ENCODE measurements at places on chromosomes 3 and 15.

DNA sequence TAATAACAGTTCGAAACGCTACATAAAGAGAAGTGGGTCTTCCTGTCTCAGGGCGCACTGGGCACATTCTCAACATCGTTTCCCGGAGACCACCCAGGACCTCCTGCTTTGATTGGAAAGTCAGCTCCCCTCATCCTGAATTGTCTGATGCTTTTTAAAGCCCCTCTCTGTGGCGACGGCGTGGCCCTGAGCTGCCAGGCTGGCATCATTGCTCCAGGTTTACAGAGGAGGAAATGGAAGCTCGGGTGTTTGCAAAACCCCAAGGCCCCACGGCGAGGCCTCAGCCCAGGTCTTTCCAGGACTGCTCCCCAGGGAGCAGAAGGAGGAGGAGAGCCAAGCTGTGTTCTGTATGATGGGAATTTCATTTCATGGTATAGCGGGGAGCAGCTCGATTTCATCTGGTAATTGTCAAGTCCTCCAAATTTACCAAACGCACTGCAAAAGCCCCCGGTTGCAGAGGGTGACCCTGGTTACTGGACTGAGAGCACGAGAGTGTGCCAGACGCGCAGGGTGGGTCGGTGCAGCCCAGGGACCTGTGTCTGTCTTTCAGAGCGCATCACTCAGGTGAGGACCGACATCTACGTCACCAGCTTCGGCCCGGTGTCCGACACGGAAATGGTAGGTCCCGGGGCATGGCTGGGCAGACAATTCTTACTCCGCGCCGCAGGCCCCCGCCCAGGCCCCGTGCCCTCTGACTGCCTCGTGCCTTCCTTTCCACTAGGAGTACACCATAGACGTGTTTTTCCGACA lies 15.9 kb downstream of the GABRA5 start:
- H3K36me3 ChIP-seq, result no peaks in the 10 kb centered on the region
- no peak overlapping the region for H3K4me3 ChIP-seq
- H3K4me1 ChIP-seq, result no peaks in the 10 kb centered on the region
- DNase-seq, result no peak

DNA sequence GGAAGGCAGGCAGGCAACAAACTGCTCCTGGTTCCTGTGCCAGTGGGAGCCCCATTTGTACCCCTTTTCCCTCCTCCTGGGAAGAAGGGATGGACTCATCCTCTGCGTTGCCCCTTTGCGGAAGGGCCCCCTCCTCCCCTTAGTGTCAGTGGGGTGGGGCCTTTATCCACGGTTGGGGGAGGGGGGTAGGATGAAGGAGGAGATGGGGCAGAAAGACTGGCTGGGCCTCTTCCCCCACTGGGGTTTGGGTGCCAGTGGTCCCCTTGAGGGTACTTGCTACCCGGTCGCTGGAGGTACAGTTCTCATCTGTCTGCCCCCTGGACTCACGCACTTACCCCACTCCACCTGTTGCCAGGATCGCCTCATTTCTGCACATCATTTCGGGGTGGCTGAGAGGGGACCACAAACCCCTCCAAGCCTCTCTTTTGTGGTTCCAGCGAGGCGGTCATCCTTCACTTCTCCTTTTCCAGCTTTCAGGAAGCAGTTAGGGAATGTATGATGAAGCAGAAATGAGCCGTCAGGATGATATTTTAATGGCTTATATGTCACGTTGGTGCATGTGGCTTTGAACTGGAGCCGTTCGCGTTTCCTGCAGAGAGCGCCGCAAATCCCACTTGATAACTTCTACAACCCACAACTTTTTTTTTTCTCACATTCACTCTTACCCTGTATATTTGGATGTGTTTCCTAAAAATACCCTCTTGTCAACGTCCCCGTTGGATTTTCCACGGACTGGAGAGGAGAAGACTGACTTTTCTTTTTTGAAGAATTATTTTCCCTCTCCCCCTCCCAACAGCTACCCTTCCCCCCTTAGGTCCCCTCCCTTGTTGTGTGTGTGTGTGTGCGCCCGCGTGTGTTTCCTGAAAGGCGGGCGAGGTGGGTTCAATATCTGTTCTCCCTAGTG lies at the start of gene ZIC4:
Gene ZIC4, minus strand, starts transcription at position 516 of the 904 bp plus-strand sequence. CDS start 3,746 bp downstream, outside the sequence.
- no peak within 1 kb of the TSS for H3K27ac ChIP-seq
- no peak for DNase-seq
- no peaks in the 10 kb centered on the region for H3K36me3 ChIP-seq
- H3K4me3 ChIP-seq, result no peak within 1 kb of the TSS
- H3K4me1 ChIP-seq, result peaks cover 25% of the 10 kb centered on the region

DNA sequence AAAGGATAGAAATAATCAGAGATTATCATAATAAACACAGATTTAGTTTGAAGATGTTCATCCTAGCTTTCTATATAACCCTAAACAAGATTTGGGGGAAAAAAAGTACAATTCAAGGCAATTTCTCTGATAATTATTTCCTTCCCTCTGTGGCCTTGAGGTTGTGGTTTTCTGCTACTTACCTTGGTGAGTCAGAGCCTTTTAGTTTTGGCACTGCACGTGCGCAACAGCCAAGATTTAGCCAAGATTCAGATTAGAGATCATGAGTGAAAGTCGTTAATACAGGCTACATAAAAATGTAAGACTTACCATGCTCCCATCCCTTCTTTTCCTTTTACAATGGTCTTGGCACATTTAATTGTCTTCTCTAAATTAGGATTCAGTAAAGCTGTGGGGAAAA lies 6.7 kb downstream of the LYZL4 start:
- H3K36me3 ChIP-seq, result no peaks in the 10 kb centered on the region
- H3K4me1 ChIP-seq, result no peaks in the 10 kb centered on the region
- no peaks in the 10 kb centered on the region for H3K27me3 ChIP-seq
- no peak overlapping the region for H3K4me3 ChIP-seq
- H3K27ac ChIP-seq, result no peak overlapping the region

- peaks cover 66% of the 10 kb centered on the region for H3K4me1 ChIP-seq
- DNase-seq, result no peak
- H3K4me3 ChIP-seq, result no peak overlapping the region
- no peaks in the 10 kb centered on the region for H3K36me3 ChIP-seq
These were observed 4.5 kb downstream of the SMC4 start for GRCh38 chr3:160403796-160404470.

DNA sequence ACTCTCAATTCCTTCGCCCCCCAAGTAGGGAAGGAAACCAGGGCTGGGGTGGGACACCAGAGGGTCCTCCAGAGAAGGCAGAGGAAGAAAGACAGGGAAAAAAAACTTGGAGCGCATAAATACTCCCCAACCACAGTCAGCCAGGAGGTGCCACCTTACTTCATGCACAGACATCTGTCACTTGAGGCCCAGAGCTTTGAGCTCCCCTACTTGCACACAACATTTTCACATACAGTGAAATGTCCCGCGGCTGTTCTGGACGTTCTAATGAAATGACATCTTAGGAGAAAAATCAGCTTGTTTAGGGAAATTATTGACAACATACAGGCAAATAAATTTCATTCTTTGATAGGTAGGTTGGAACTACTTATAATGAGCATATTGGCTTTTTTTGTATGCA lies 113.0 kb downstream of the LIPC start:
- DNase-seq, result no peak
- H3K4me1 ChIP-seq, result peaks cover 16% of the 10 kb centered on the region
- no peaks in the 10 kb centered on the region for H3K27me3 ChIP-seq
- no peak overlapping the region for H3K27ac ChIP-seq
